ENCODE measurements at places on chromosomes 1 and 21.

DNA sequence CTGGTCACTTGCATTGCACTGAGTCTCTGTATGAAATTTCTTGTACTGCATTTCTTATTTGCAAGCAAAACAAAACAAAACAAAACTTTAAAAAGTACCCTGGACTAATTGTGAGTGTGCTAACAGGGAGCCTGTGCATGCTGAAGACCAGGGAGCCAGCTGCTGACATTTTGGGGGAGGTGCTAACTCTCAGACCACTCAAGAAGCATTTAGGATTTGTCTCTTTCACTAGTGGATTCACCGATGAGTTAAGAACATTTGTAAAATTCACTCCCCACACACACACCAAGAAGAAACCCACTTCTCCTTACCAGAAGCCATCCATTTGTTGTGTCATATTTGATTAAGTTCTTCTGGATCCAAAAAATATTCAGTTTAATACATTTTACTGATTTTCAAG, 95.7 kb upstream of the C1orf105 start:
- no peak for DNase-seq

DNA sequence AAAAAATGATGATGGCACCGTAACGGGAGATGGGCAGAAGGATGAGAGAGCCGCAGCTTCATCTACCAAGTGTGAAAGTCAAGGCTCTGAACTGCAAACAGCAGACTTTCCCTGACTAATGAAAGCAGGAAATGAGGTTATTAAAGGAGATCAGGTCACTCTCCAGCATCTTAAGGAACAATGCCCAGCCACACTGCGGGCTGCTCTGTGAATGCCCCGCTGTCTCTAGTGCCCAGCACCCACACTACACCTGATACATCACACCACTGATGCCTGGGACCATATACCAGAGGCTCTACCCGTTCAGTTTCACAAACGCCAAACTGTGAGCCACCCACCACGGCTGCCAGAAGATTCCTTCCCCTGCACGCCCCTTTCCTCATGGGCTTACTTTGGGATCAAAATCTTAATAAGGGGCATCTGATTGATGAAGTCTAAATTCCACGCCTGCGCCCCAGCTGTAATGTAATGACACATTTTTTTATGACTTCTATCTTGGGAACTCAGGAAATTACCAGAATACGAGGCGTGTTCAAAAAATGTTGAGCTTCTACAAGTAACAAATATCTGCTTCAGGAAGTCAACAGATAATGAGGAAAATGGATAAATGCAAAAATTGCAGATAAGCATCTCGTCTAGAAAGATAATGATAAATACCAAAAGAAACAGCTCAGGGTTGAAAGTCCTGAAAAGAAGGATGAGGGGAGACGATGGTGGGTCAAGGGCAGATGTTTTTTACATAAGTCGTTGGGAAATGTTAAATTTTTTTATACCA, 72.0 kb downstream of the MIS18A start:
- DNase-seq = no peak

- no peak for DNase-seq
These were observed 43.1 kb upstream of the FOXO6 start for GRCh38 chr1:41318135-41318534.

- no peak for DNase-seq
These were observed 53.5 kb downstream of the NFASC start for GRCh38 chr1:204924013-204924759.

GRCh38 chr1:230401763-230402294, 24.3 kb downstream of the PGBD5 start:
- no peak for DNase-seq

DNA sequence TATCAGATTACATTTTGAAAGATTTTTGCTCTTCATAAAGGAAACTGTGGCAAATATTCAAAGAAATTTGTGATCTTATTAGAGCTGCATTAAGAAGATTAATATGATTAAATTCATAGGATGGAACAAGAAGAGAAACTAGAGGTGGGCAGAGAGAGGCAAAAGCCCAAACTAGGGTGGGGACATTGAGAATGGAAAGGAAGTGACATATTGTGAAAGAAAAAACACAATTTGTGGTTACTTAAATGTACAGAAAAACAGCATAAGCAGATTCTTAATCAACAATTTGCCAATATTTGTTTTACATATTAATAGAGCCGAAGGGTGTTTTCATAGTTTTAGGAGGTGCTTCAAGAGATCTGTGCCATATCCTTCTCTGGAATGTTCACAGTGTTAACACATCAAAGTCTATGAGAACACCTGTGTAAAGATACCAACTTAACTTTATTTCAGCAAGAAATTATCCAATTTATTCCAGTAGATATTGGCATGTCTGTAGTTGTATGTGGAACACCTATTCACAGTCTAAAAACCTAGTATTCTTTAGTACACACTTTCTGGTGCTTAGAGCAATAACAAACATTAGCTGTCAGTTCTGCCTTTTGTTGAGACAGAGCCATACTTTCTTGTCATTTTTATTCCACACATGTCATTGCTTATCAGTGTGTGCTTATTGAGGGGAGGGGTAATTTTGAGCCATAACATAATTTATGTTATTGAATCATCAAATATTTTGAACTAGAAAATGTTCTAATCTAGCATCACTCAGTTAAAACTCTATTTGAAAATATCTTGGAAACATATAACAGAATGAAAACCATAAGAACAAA, 401.5 kb downstream of the PTPRC start:
- no peak for DNase-seq
